ENCODE measurements at places on chromosomes 16 and 17. TPM values are rescaled to one million over a fixed set of nuclear protein-coding genes. Genes with fewer than 3 reads are reported as not detected.

Gene CES5A
- total RNA-seq, result not detected

GRCh38 chr16:66930189-66930588 lies 4.0 kb downstream of the CIAO2B start:
- no peak for DNase-seq

Gene CEMP1
- not detected for total RNA-seq

Gene HOXB1
- not detected for total RNA-seq

DNA sequence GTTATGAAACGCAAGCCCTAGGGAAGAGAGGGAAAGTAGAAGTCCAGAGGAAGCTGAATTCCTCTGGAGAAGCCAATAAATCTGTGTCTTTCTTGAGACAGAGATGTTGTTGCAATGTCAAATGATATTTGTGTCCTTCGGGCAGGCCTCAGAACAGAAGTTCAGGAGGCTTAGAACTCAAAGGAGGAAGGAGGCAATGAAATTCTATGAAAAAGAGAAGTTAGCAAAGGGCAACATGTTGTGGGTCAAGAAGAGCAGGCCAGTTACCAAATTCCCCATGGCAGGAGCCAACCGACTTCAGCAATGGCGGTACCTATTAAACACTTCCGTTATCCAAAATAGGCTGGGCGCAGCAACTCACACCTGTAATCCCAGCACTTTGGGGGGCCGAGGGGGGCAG lies 109.0 kb upstream of the DHX40 start:
- no peak for DNase-seq

Gene CACNA1G
- total RNA-seq, result not detected

Gene KATNB1
- 15.8 TPM for total RNA-seq

- DNase-seq, result no peak
Measured at GRCh38 chr16:72051818-72052217, 2.5 kb upstream of the HP start.

- no peak for DNase-seq
Measured at GRCh38 chr17:19494961-19495806, 38.5 kb upstream of the SLC47A1 start.

Gene TENT4B
- total RNA-seq, result 10.5 TPM

All from SJSA1 (cell line).